NCI-H187 (cell line): ENCODE measurements at places on chromosomes 16 and 17.

DNA sequence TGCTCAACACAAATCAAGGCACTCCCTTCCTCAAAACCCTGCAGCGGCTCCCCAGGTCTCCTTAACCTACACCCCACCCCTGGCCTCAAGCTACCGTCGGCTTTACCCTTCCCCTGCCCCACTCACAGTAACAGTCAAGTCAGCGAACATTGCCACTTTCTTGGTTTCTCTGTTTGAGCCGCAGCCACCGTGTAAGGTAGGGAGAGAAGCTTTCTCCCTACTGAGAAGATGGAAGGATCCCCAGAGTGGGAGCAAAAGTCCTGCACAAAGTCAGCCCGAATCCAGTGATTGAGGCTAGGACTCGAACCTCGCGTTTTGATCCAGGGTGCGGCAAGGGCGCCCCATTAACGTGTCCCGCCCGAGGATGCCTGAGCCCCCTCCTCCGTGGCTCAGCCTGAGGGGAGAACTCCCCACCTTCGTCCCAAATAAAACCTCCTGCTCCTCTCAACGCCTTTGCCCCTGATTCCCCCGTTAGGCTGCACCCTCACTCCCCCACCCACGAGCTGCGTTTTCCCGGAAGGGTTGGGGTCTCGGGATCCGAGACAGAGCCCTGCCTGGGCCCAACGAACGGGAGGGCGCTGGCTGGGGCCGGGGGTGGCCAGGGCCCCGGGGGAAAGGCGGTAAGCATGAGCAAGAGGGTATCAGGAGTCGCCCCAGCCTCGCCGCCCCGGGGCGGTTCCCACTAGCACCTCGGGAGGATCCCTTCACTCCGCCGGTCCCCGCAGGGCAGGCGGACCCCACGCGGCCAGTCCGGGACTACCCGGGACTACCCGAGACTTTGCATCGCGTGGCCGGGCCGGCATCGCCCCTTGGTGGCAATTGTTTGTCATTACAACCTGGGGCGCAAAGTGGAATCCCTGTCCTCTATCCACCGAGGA, 9.9 kb upstream of the NAGS start:
- no peak for DNase-seq

DNA sequence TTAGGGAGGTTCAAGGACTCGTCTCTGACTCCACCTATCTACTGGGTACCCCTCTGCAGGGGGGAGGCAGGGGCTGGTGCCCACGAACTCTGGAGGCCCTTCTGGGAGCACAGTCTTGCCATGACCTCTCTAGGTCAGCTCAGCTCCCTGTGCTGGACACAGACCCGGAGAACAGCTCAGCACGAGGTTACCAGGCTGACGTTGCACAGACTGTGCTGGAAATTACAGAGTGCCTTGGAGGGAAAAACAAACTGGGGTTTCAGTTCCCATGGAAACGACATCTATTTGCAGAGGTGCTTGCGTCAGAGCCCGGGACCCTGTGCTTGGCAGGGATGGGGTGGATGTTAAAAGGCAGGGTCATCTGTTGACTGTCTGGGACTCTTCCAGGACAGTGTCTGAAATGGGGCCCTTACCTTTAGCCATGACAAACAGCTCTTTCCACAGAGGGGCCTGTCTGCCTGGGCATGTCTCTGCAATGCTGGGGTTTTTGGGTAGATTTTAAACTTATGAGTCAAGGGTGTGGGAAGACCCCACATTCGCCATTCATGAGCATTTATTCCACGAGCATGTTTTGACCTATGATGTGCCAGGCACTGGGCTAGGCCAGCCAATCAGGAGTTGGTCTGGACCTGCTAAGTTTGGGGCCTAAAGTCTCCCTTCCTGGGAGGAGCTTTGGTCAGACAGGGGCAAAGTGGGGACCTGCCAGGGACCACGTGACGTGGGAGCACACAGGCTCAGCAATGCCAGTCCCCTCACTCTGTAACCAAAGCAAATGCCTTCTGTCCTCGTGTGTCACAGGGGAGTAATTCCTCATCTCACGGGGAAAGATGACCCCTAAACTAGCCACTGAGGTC, 22.5 kb downstream of the CCR7 start:
- DNase-seq = no peak

DNA sequence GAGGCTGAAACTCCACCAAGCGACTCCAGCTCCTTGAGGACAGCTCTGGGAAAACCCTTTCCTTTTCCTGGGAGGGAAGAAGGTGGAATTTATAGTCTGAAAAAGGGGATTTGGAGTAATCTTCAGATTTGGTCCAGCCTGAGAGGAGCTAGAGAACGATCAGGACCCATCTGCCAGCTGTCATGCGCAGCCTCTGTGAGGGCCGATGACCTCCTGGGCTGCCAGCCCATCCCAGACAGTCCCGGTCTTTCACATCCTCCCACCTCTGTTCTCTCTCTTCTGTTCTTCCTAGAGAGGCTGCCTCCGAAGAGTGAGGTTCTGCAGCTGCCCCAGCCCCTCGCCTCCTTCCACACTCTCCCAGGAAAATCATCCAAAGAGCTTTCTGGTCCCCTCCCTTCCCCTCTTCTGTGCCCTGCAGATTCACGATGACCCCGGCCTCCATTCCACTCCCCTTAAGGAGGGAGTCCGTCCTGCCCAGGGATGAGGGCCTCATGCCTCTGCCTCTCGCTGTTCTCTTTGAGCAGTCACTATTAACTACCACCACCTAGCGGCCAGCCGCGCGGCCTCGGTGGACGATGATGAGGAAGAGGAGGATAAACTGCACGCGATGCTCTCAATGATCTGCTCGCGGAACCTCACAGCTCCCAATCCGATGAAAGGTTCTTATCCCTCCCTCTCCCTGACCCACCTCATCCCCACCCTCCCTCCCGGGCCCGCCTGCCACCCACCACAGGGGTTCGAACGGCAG, 29.6 kb downstream of the SGSM2 start:
- DNase-seq = no peak

DNA sequence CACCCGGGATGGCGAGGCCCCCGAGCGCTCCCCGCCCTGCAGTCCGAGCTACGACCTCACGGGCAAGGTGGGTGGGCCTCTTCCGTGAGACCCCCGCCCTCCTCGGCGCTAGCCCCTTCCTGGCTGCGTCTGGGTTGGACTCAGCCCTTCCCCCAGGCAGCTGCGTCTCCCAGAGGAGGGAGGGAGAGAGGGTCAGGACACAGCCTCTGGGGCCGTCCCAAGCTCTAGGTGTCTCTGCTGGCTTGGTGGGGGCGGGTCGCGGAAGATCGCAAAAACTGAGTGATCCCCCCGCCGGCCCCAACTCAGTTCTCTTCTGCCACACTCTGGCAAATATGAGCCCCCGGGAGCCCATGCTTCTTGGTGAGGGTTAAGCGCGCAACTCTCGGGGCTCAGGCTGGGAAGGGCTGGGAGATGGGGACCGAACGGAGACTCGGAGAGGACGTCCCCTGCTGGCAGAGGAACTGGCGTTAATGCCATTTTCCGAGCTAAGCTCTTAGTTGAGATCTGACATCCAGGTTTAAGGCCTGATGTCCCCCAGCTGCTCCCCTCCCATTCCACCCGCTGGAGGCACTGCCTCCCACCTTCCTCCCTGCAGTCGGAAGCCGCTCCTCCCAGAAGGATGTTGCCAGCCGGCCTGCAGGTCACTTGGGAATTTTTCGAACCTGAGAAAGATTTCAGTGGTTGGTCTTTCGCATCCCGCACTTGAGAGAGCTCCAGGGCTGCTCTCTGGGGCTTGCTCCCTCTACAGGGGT, 419 bp downstream of the RAB37 start:
- no peak for DNase-seq

DNA sequence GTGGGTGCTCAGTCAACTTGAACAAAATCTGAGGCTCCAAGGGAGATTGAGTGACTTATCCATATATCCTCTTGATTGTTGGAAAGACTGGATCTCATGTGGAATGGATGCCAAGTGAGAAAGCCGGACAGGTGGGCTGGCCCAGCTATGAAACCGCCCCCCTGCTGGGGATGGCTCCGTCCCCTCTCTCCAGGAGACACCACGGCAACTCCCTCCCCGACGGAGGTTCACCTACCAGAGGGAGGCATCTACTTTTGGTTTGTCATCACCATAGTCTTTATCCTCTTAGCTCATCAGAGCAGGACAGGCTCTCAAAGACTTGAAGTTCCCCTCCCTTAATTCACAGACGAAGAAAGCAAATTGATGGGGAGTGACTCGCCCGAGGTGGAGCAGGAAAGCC, 1.8 kb upstream of the ALG1 start:
- DNase-seq = no peak

DNA sequence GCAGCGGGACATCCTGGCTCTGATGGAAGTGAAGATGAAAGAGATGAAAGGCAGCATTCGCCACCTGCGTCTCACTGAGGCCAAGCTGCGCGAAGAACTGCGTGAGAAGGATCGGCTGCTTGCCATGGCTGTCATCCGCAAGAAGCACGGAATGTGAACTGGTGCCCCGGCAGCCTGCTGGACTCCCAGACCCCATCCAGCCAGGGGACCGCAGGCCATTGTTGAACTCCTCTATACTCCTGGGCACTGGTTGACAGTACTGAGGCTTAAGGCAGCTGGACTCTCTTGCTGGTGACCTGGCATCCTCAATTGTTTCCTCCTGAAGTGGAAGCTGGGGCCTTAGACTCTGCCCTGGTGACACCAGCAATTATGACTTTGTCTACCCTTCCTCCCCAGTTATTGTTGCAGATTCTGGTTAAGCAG, 1.2 kb downstream of the THAP11 start:
- no peak for DNase-seq

DNA sequence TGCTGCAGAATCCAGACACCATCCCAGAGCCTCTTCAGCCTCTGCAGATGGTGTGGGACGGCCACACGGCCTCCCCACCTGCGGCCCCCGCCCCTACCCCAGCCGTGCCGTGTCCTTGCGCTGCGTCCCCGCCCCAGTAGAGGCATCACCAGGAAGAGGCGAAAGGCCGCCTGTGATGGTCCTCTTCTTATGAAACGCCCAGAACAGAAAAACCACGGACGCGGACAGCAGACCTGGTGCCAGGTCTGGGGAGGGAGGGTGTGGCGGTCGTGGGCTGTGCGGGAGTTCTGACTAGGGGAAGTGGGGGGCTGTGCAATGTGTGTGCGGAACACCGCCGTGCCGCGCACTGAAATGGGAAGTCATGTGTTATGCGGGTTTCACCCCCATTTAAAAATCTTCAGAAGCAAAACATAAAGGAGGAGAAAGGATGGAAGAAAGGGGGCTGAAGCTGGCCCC, 25.5 kb downstream of the ACSF3 start:
- DNase-seq = peak; percentile 71

GRCh38 chr17:79116575-79117368, 42.1 kb downstream of the ENGASE start:
- DNase-seq = no peak

DNA sequence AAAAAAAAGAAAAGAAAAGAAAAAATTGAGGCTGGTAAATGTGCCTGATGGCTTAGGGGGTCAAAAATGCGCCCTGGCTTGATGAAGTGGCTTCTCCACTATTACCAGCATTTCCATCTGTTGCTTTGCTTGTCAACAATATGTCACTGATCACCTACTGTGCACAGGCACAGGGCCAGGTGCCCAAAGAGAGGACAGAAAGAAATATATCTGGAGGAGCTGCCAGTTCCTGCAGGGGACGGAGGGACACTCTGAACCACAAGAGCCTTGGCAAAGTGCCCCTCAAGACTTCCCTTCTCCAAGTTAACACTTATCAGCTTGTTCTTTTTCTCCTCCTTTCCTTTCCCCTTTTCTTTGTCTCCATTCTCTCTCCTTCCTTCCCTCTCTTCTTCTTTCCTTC, 34.7 kb downstream of the GINS3 start:
- no peak for DNase-seq

DNA sequence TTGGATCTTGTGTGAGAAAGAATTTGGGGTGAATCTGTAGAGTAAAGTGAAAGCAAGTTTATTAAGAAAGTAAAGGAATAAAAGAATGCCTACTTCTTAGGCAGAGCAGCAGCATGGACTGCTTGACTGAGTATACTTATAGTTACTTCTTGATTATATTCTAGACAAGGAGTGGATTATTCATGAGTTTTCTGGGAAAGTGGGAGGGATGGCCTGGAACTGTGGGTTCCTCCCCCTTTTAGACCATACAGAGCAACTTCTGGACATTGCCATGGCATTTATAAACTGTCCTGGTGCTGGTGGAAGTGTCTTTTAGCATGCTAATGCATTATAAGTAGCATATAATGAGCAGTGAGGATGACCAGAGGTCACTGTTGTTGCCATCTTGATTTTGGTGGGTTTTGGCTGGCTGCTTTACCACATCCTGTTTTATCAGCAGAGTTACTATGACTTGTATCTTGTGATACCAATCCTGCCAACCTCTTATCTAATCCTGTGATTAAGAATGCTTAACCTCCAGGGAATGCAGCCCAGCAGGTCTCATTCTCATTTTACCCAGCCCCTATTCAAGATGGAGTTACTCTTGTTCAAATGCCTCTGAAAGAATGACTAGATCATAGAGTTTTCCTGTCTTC, 58.7 kb downstream of the HSD17B2 start:
- DNase-seq = no peak

- DNase-seq = no peak
These were observed at the start of gene MMP28 for GRCh38 chr17:35795007-35795870. MMP28 (minus strand) TSS chr17:35795641; CDS start chr17:35795377, 264 bp downstream.

DNA sequence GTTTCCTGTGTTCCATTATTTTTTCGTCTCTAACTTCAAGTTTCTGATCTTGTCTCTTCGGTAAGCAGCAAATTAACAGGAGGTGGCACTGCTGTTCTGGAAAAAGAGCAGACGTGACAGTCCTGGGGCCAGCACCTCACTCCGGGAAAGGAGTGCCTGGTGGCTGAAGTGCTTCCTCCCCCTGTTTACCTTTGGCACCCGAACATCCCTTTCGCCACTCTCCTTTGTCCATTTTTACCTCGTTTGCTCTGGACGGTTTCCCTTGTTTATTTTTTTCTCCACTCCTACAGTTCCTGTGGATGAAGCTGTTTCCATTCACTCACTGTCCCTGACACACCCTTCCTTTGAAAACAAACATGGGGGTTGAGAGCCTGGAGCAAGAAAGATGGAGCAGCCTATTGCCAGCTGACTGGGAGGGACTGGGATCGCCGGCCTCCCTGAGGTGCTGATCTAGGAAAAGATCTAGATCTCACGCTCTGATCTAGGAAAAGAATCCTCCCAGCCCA, 12.6 kb downstream of the SAP30BP start:
- DNase-seq = no peak

- DNase-seq = no peak
These were observed 8.2 kb upstream of the SEC14L1 start for GRCh38 chr17:77132411-77133086.

DNA sequence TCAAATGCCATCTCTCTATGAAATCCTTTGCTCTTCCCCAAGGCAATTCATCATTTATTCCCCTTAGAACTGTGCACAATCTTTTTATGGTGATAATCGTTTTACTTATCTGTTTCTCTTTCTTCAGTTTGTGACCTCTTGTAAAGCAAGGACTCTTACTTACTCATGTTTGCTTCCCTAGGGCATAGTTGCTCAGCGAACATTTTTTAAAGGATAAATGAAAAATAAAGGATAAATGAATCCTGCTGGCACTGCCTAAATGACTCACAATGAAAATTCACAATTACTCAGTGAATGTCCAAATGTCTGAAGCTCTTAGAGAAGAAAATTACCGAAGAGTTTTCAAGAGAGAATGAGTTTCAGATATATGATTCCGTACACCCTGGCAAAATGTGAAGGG, 671.7 kb downstream of the CDH11 start:
- no peak for DNase-seq

GRCh38 chr17:81494626-81495377, 17.8 kb downstream of the ACTG1 start:
- DNase-seq = no peak
